Sigmoid colon (tissue), 7 donors: ENCODE measurements at places on chromosomes 3 and 15. TPM values are rescaled to one million over a fixed set of nuclear protein-coding genes. Genes with fewer than 3 reads are reported as not detected.

GRCh38 chr3:97712919-97713318, 51.6 kb upstream of the ARL6 start:
- no peak for DNase-seq
- no peaks in the 10 kb centered on the region for H3K27me3 ChIP-seq
- H3K27ac ChIP-seq = no peak overlapping the region
- H3K4me1 ChIP-seq = no peaks in the 10 kb centered on the region

GRCh38 chr15:73748730-73749129, 4.4 kb downstream of the INSYN1 start:
- H3K4me3 ChIP-seq = no peak overlapping the region
- H3K27me3 ChIP-seq = no peaks in the 10 kb centered on the region
- no peaks in the 10 kb centered on the region for H3K36me3 ChIP-seq
- no peak overlapping the region for H3K27ac ChIP-seq

Gene EPHA6
- 49.7 TPM for total RNA-seq

Gene MOBP
- total RNA-seq = not detected

Gene TMEM40
- not detected for total RNA-seq

Gene PCLAF
- total RNA-seq = 1.1 TPM

Gene PODXL2
- 2.0 TPM for total RNA-seq
